ENCODE measurements at places on chromosomes 5 and 9.

GRCh38 chr9:123725389-123725788 is 204.5 kb downstream of the DENND1A start:
- DNase-seq, result no peak

DNA sequence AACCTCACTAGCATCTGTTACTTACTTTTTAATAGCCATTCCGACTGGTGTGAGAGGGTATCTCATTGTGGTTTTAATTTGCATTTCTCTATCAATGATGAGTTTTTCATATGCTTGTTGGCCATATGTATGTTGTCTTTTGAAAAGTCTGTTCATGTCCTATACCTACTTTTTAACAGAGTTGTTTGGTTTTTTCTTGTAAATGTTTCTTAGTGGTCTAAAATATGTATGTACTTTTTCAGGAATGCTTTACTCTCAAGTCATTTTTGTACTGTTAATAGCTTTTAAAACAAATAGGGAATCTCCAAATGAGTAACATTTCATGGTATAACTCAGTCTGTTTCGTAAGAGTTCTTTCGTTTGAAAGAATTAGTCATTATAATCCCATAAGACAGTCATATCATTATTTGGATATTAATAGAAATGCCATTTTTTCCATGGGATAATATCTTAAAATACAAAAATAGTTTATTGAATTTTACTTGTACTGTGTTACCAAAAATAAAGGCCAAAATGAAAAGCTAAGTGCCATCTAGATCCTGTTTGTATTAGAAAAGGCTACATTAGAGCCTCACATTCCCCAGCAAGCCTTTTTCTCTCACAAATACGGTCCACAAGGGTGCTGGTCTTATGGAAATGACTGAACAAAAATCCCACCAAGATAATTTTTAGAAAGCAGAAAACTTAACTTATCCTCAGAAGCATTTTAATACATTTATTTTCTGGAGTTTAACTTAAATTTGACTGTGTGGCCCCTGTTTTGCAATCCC is 247.7 kb downstream of the PJA2 start:
- no peak for DNase-seq

- no peak for DNase-seq
Observed at GRCh38 chr9:114824110-114824509, 18.3 kb upstream of the TNFSF15 start.

GRCh38 chr9:121305269-121305994 is 37.5 kb downstream of the GSN start:
- no peak for DNase-seq

GRCh38 chr9:99595796-99596195 is 225.9 kb upstream of the NR4A3 start:
- DNase-seq, result no peak

GRCh38 chr5:132813599-132814502 is 749 bp downstream of the SOWAHA start:
- no peak for DNase-seq

DNA sequence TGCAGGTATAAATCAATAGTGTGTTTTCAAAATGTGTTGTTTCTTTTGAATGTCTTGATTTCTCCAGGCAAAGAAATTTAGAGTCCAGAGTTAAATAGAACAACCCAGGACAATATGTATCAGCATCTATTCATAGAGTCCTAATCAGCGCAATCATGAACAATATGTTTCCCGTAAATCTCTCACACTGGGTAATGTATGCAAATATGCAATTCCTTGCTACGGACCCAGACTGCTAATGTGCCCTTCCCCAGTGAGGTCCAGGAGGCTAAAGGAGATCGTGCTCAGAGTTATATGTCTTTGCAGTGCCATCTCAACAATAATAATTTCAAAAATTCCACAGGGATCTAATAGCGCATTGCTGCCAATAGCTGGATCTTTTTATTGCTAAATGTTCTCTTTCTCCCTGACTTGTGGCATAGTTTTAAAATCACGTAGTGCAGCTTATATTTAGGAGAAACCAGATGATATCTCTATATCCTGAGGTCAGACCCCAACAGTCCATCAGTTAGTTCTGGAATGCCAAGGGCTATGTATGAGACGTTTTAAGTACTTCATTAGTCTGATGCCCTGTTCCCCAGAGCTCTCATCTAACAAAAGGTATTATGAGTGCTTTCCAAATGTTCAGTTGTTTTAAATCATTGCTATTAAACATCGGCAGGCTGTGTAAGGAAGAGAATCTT is 145.1 kb downstream of the MARCHF11 start:
- DNase-seq, result no peak

DNA sequence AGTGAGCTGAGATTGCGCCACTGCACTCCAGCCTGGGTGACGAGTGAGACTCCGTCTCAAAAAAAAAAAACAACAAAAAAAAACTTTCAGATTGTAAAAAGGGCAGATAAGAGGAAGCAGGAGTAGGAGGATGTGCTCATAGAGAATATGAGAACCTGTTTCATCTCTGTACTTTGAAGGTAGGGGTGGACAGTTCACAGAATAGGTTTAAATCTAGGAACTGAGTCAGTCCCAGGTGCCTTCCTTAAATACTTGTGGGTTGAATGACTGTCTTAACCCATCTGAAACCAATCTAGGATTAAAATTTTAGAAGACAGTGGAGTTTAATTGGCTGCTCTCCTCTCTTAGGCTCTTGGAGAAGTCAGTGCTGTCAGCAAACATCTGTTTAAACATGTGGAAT is 12.4 kb downstream of the POLK start:
- no peak for DNase-seq

- DNase-seq, result peak; percentile 20
Observed at GRCh38 chr9:96071076-96071814, 195.8 kb downstream of the ERCC6L2 start.

- no peak for DNase-seq
Observed at GRCh38 chr5:138077064-138077696, 6.7 kb upstream of the WNT8A start.

GRCh38 chr5:82387819-82388166 is 109.6 kb upstream of the RPS23 start:
- no peak for DNase-seq
